ENCODE measurements at places on chromosomes 2 and 18. TPM values are rescaled to one million over a fixed set of nuclear protein-coding genes. Genes with fewer than 3 reads are reported as not detected.

COLEC11 gene
- polyA plus RNA-seq: 155 TPM

RPRM gene
- polyA plus RNA-seq: 8.1 TPM

ALPI gene
- not detected for polyA plus RNA-seq

HOXD8 gene
- polyA plus RNA-seq: 19.8 TPM

GREB1L gene
- polyA plus RNA-seq: 0.61 TPM

SCTR gene
- 8.3 TPM for polyA plus RNA-seq

RND3 gene
- polyA plus RNA-seq: 40.2 TPM

RAX gene
- polyA plus RNA-seq: not detected

ONECUT2 gene
- 0.08 TPM for polyA plus RNA-seq

EN1 gene
- polyA plus RNA-seq: 0.03 TPM

ASB18 gene
- polyA plus RNA-seq: not detected

INPP5D gene
- polyA plus RNA-seq: 15.6 TPM

NR4A2 gene
- 5.2 TPM for polyA plus RNA-seq

POTEJ gene
- not detected for polyA plus RNA-seq

EGR4 gene
- 0.32 TPM for polyA plus RNA-seq

PARD6G gene
- polyA plus RNA-seq: 1.8 TPM

ABCB11 gene
- polyA plus RNA-seq: not detected

GYPC gene
- polyA plus RNA-seq: 86.6 TPM

KANSL1L gene
- 10.7 TPM for polyA plus RNA-seq

UGT1A6 gene
- polyA plus RNA-seq: 0.16 TPM

ZNF804A gene
- 0.10 TPM for polyA plus RNA-seq

MALT1 gene
- 8.0 TPM for polyA plus RNA-seq

CHRNA1 gene
- polyA plus RNA-seq: not detected

NOTO gene
- 0.05 TPM for polyA plus RNA-seq

TEKT4 gene
- not detected for polyA plus RNA-seq

ERMN gene
- polyA plus RNA-seq: 0.40 TPM

WDR12 gene
- polyA plus RNA-seq: 33.5 TPM

SERPINB2 gene
- not detected for polyA plus RNA-seq

PLGLB1 gene
- 3.1 TPM for polyA plus RNA-seq

GPR35 gene
- polyA plus RNA-seq: 5.7 TPM

POMC gene
- 115 TPM for polyA plus RNA-seq

NTSR2 gene
- 3.0 TPM for polyA plus RNA-seq

FBLN7 gene
- polyA plus RNA-seq: 0.95 TPM

GRHL1 gene
- polyA plus RNA-seq: 1.2 TPM

GCG gene
- 0.51 TPM for polyA plus RNA-seq

FOXI3 gene
- polyA plus RNA-seq: not detected

CPO gene
- 1.6 TPM for polyA plus RNA-seq
